ENCODE measurements at places on chromosomes 2 and 18. TPM values are rescaled to one million over a fixed set of nuclear protein-coding genes. Genes with fewer than 3 reads are reported as not detected.

GRCh38 chr18:79658366-79658765 lies 21.2 kb upstream of the CTDP1 start:
- no peak for DNase-seq

GRCh38 chr2:200087451-200087850 lies 132.1 kb downstream of the MAIP1 start:
- no peak for DNase-seq

DNA sequence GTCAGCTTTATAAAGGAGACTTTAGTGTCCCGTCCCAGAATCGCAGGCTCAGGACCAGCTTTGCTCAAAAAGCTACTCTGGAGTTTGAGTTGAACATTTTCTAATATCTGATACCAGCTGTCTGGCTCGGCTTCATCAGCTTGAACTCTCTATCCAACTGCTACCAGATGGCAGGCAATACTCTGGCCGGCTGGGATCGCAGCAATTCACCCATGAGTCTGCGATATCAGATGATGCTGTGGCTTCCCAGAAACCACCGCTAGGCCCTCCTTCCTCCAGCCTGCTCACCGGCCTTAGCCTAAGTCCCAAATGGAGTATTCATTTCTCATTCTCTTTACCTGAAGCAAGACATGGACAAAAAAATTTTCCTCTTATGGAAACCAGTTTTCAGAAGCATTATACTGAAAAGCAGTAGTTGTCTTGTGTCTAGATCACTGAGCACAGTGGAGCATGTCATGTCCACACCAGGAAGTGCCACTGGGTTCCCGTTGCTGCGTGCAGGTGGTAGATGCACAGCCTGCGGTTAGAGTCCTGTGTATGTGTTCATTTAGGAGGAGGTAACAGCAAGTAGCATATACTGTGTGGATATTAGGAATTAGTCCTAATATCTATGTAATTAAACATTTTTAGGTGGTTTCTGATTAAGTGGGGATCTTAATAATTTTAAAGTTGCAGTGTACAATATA lies 162.0 kb upstream of the SOX11 start:
- DNase-seq, result no peak

The SGPP2 gene
- 0.43 TPM for total RNA-seq

The LIMS3 gene
- total RNA-seq, result 7.5 TPM

Data from ovary (tissue), 10 donors.